ENCODE measurements at places on chromosomes 4 and X.

DNA sequence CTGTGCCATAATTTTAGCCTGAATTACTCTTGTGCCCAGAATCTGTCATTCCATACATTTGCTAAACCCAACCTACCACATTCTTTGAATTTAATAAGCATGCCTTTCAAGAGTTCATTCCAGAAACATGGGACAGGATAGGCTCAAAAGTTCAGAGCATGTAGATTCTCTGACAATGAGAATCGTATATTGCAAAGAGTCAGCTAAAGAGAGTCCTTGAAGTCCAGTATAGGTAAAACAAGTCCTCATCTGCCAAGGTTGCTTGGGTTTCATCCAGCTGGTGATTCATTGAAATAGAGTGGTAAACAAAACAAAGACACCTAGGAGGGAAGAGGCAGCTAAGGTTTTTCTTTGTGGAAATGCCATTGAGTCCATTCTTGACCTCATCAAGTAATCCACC is 249.3 kb upstream of the DIPK2B start:
- no peak for DNase-seq

GRCh38 chrX:35665311-35665710 is 132.8 kb upstream of the MAGEB16 start:
- DNase-seq: no peak

- peak; percentile 22 for DNase-seq
Measured at GRCh38 chr4:96016634-96017299, 176.9 kb downstream of the PDHA2 start.

- no peak for DNase-seq
Measured at GRCh38 chr4:184019076-184019475, 114.0 kb downstream of the STOX2 start.

DNA sequence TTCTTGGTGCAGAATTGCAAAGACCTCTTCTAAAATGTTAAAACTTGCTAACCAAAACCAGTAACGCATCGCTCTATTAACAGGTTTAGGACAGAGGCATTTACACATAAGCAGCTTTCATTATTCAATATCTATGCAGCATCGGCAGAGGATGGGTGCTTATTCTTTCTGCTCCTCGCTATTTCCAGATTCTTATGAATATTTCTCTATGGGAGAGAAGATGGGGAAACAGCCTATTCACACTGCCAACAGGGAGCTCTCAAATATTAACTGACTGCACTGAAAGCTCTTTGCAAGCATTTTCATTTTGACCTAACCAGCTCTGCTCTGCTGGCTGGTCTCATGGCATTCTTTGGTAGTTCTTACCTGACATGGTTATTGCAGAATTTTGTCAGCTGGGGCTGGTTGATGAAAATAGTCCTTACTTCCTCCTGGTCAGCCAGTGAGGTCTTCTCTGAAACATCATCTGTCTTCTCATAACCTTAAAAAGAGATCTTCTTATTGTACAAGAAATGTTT is 30.2 kb downstream of the ATP8A1 start:
- no peak for DNase-seq

DNA sequence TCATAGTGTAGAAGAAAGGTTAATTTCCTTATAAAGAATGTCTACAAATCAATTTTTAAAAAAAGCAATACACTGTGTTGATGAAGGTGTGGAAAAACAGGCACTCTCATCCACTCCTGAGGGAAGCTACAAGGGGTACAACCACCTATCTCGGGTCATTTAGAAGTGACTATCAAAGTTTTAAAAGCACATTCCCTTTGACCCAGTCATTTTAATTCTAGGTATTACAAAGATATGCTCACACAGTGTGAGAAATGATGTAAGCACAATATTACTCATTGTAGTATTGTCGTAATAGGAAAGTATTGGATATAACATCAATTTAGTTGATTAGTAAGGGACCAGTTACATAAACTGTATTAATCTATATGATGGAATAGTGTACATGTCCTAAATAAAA is 7.4 kb upstream of the HCCS start:
- DNase-seq: no peak

GRCh38 chrX:40244980-40245379 is 147.2 kb upstream of the BCOR start:
- DNase-seq: no peak

GRCh38 chr4:136644279-136644678 is 888.0 kb downstream of the PCDH18 start:
- DNase-seq: no peak

- DNase-seq: no peak
Measured at GRCh38 chrX:48695925-48696300, 621 bp upstream of the SUV39H1 start.

DNA sequence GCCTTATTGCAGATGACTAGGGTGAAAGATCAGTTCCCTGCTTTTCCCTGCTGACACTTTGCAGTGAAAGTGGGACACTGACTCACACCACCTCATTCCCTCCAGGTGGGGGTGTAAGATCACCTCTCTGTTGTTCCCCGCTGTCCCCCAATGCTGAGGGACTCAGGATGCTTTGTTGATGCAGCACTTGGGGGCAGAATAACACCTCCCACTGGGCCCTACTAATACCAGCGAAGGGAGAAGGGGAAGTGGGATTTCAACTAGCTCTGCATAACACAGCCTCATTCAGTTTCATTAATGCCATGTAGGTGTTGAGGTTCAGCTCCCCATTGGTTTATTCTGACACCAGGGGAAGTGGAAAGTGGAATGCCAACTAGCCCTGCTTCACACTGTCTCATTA is 43.6 kb upstream of the IL1RAPL2 start:
- no peak for DNase-seq

DNA sequence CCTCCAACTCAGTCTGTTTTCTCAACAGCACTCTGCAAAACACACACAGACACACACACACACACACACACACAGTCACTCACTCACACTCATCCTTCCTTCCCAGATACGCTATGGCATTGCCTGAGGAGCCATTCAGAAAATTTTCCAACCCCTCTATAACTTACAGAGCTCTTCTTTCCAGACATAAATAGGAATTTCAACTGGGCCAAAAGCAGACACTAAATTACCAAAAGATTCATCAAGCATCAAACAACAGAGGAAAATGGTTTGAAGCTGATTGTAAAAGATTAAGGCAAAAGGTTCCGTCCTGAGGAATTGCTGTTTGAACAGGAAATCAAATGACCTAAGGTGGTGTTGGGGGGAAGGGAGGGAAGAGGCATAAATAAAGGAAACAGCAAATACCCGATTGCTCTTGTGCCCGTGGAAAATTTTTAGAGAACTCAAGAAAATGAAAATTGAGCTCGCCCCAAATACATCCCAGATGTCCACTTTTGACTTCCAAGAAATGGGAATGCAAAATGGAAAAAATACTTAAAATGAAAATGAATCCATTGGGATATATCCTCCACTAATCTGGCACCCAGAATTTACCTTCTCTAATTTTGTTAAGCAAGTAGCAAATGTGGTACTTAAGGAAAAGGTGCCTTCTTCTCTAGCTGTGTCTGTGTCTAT is 183.6 kb downstream of the QDPR start:
- DNase-seq: no peak

- no peak for DNase-seq
Measured at GRCh38 chrX:8374041-8374825, 90.4 kb upstream of the VCX3B start.

DNA sequence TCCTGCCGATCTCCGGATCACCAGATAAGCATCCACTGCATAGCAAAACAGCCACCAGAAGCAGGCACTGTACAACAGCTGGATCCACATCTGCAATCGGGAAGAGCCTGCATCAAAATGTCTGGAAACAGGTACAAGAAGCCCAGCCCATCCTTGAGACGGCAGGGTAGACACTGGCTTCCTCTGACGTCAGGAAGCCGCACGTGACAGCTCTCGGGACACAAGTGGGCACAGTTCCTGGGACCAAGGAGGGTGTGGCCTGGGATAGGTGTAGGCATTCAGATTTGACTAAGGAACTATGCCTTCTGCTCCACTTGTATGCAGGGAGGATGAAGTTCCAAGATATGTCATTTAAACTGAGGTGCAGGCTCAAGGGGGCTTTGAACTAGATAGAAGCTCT is 6.3 kb downstream of the GPR143 start:
- no peak for DNase-seq

GRCh38 chr4:131081069-131081468 is 1985.1 kb downstream of the C4orf33 start:
- DNase-seq: no peak

GRCh38 chrX:129984111-129984958 is 1.9 kb downstream of the BCORL1 start:
- DNase-seq: no peak

Measured in RCC 7860 (cell line).